ENCODE measurements at places on chromosomes 3 and 15.

DNA sequence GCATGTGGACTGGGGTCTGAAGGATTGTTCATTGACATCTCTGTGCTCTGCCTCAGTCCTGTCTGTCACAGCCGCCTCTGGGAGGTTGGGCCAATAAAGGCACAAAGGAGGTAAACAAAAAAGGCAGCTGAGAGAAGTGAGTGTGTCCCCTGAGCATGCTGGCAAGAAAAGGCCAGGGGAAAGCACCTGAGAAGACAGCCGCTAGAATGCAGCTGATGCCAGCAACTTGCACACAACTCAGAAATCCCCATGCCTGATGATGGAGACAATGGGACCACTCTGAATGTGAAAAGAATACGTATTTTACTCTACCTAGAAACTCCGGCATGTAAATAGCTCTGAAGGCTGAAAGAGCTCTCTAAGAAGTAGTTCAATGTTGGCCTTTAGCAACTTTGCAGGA is 118.7 kb downstream of the KCNH8 start:
- DNase-seq, result no peak

DNA sequence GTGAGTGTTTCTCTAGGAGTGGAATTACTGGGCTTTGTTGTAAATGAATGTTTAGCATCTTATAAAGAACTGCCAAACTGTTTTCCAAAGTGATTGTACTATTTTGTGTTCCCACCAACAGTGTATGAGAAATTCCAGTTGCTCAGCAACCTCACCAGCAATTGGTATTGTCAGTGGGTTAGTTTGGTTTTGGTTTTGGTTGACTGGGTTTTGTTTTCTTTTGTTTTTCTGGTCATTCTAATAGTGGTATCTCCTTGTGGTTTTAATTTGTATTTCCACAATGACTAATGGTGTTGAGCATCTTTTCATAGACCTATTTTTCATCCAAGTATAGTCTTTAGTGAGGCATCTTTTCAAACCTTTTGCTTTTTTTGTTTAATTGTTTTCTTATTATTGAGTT is 27.1 kb downstream of the FILIP1L start:
- no peak for DNase-seq

GRCh38 chr3:171469376-171469775 is 9.2 kb upstream of the TNIK start:
- DNase-seq, result no peak

DNA sequence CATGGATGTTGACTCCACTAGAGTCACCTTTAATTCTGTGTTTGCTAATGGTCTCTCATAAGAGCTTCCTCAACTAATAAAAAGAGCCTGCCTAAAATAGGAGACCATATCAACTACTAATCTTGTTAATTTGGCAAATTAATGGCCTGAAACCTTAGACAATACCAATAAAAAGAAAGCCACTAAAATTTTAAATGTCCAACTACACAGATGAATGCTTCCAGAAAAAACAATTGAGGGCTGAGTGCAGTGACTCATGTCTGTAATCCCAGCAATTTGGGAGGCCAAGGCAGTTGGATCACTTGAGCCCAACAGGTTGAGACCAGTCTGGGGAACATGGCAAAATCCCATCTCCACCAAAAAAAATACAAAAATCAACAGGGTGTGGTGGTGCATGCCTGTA is 230.9 kb downstream of the NSUN3 start:
- DNase-seq, result no peak

- no peak for DNase-seq
Measured at GRCh38 chr3:64351713-64352638, 126.7 kb upstream of the PRICKLE2 start.

DNA sequence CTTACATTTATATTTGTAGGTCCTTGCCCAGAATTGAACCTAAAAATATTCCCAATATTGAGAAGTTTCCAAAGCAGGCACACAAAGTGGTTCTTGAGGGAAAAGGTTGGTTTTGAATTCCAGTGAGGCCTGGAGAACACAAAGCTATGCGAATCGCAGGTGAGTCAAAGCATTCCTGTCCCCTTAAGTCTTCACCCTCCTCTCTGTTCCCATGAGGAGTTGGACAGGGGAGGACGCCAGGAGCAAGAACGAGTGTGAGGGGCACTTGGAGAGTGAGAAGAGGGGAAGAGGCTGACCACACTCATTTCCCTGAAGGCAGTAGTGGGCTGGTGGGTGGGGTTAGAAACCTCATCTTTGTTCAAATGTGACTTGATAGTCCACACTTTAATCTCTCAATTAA is 185.8 kb upstream of the EOMES start:
- DNase-seq, result no peak

- no peak for DNase-seq
Measured at GRCh38 chr15:96362755-96363651, 32.5 kb downstream of the NR2F2 start.

DNA sequence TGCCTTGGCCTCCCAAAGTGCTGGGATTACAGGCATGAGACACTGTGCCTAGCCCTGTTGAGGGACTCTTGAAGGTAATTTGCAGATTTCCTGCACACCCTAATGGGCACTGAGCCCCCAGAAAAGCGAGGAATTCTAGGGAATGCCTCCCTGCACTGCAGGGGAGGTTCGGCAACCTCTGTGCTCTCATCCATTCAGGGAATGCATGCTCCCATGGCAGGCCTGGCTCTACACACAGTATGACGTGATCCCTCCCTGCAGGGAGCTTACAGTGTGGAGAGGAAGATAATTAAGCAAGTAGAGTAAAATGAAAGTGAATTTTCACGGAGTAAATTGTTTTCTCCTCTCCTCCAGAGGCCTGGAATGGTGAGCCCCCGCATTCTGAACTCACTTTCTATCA is 133.3 kb upstream of the HACD2 start:
- no peak for DNase-seq

DNA sequence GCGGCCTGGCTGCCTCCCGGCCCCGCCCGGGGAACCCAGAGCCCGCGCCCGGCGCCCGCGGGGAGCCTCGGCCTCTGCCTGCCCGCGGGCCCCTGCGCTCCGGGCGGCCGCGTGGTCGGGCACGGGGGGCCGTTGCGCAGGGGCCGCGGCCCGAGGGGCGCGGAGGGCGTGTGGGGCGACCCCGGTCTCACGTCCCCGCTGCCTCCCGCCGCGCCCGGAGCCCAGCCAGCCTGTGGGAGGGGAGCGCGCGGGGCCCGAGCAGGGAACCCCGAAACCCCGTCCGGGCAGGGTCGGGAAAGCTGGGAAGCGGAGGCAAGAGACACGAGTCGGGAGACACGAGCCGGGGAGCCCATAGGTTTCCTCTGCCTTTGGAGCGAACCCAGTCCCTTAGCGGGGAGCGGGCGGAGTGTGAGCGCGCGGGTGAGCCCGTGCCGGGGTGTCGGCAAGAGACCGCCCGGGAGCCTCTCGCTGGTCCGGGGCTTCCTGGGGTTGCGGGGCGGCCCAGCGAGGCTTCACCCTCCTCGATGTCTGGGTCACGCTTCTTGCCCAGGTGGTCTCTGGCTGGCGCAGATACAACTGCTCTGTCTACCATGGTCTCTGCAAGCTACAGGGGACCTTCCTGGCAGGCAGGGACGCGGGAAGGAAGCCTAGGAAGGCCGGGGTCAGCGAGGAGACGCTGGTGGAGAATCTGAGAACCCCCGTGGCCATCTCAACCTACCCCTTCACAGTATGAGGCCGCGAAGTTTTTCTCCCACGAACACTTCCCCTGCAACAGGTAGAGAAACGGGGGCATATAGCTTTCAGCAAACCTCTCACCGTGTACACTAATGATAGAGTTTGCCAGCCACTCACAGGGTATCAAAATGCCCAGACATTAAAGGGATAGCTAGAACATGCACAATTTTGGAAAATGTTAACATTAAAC is 586 bp downstream of the LRRK1 start:
- no peak for DNase-seq

- DNase-seq, result no peak
Measured at GRCh38 chr3:150242220-150242936, 165.7 kb upstream of the TSC22D2 start.

GRCh38 chr3:111332488-111333080 is 209.4 kb upstream of the CD96 start:
- no peak for DNase-seq

- DNase-seq, result no peak
Measured at GRCh38 chr3:46986055-46986730, 6.7 kb downstream of the NBEAL2 start.

DNA sequence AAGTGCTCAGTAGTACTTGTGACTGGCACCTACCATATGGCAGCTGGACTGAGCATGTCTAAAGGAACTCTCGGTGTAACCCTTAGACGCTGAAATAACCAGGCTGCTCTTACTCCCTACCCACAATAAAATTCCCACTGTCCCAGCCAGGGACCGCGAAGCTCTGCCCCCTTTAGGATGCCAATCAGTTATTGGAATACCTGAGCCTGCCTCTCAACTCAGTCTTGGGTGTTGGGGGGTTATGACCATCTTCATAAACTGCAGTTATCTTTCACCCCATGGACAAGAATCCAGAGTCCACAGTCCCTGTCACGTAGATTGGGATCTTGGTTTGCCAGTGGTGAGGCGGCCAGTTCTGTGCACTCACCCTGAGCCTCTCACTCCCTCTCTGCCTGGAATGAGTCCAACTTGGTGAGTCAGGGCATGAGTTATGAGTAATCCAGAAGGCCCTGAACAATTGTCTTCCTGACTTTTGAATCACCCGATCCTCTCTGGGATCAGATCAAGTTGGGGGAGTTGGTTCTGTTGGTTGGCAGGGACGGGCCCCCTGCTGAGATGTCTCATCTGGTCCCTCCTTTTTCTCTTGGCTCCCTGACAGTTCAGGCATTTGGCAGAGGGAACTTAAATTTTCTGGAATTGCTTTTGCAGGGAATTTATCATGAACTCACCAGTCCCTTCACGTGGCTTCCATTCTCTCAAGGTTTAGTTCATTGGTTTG is 120.1 kb upstream of the UBE2E1 start:
- DNase-seq, result peak; percentile 74

GRCh38 chr3:39193391-39193790 is 996 bp upstream of the XIRP1 start:
- DNase-seq, result no peak

DNA sequence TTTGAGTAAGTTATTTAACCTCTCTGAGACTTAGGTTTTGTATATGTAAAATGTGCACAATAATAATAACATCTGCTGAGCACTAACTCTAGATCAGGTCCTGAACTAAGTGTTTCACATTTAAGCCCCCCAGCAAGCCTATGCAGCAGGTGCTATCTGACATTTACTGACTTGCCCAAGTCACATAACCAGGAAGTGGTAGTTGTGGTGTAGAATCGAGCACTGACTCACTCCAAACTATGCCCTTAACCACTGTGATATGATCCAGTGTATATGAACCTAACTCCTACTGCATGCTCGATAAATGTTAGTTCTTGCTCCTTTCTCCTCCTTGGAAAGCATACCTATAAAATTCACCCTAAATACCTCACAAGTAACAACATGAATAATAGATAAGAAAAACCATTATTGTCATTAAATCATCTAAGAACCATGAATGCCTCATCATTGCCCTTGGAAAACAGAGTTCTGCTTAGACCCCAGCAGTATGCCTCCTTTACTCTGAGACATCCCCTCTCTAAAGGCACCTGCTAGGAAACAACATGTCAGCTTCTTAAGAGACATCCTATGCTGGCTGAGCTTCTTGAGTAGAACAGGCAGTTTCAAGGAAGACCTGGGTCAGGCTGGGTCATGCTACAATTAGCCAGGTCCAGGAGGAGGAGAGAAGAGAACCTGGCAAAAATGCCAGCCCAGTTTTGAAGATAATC is 3.0 kb upstream of the SHC4 start:
- no peak for DNase-seq

DNA sequence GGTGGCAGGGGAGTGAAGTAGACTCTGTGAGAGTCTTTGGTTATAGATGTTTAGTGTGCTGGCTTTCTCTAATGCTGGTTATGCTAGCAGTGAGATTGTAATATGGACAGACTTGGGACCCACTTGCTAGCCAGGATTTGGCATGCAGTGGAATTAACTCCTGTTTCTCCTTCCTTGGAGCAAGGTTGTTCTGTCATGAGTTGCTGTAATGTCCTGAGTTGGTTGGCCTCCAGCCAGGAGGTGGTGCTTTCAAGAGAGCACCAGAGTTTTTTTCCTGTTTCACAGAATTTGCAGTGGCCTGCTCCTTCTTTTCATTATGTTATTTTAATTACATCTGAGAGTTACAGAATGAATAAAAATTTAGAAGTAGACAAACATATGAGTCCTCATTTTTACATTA is 88.1 kb upstream of the PXYLP1 start:
- DNase-seq, result no peak

DNA sequence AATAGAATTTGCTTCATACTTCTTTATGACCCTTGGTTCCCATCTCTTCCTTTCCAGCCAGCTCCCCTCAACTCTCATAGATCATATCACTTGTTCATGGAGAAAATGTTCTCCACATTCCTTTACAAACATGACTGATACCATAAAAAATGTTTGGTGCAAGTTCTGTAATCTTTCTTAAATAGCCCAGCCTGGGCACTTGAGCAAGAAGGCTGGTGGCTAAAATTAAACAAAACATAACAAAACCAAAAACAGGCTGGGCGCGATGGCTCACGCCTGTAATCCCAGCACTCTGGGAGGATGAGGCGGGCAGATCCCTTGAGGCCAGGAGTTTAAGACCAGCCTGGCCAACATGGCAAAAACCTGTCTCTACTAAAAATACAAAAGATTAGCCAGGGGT is 8.9 kb upstream of the POLR2M start:
- DNase-seq, result no peak

DNA sequence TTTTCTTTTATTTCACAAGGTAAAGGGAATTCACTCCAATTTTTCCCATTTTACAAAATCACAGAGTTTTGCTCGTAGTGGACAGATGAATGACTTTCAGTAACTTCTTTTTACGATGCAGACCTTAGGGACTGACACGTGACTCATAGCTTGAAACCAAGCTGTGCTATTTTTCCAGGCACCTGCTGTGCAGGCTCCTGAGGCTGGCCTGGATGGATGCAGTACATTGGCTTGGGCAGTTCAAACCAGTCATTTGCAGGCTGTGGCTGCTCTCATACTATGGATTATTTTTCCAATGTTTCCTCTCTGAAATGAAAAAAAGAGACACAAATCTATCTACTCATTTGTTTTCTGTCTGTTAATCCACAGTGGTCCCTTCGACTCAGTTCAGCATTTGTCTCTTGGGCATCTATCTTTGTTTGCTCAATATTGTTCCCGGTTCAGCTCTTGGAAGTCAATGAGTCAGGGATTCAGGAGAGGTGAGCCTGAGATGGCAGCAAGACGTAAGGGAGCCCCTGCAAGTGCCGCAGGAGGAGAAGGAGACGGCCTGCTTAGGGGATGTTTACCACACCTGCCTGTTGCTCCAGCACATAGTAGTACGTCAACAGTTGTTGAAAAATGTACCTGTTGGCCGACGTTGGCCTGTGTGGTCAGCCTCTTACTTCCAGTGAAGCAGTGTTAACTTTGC is 92.8 kb downstream of the SV2B start:
- DNase-seq, result no peak
